ENCODE measurements at places on chromosomes 5 and 9.
A peak's percentile ranks its signal among the peaks of the same experiment; 100 is the strongest.

DNA sequence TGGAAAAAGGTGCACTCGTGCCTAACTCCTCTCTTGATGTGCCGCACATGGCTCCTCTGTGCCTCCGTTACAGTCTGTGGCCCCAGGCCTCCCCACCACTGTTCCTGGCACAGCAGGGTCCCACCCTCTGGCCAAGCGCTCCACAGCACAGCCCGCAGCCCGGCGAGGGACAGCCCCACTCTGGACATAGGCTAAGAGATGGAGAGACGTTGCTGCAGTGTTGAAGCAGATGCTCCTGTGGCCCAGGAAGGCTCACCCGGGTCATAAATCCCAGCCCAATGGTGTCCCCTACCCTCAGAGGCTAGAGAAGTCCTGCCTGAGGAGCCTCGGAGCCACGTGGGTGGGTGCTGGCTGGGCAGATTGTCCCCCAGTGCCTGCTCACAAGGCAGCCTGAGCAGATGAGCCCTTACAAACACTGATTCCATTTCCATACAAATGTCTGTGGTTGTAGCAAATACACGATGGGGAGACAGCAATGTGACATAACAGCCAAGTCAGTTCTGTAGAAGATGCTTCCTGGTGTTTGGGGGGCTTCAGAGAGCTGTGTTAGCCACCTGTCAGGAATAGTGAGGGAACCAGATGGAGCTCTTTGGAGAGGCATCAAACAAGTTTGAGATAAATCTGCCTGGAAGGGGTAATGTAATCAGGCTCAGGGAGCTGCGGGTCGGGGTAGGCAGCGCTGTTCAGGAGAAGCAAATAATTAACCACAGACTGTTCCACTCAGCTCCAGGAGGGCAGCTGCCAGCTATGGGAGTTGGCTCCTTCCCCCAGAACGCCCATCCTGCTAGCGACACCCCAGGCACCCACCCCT lies 41.7 kb downstream of the C5orf15 start:
- no peak for DNase-seq

- peak; percentile 17 for DNase-seq
Measured at GRCh38 chr5:79133121-79133656, 21.6 kb downstream of the BHMT start.

DNA sequence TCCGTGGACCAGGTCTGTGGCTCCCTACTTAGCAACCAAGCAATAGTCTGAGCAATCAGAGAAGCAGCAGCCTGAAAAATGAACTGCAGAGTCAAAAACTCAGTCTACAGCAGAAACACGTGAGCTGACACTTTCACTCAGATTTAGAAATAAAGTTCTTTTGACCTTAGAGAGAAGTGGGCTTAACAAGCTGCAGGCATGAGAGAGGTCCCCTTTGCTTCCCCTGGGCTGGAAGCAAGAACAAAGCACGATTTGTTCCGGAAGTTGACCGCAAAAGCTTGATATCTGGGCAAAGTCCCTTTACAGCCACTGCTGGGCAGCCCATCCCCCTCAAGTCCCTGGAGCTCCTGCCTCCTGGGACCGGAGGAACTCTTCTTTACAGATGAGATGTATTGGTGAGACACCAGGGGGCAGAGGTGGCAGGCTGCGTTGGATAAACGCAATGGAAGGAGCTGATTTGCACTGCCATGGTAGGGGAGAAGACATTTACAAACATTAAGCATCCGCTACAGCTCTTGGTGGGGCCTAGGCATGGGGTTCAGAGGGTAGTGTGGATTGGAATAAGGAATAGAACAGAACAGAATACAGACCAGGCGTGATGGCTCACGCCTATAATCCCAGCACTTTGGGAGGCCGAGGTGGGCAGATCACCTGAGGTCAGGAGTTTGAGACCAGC lies 5.8 kb upstream of the SOWAHA start:
- no peak for DNase-seq

GRCh38 chr5:159917994-159918393 lies 1.7 kb downstream of the ADRA1B start:
- no peak for DNase-seq

- no peak for DNase-seq
Measured at GRCh38 chr5:151799407-151799806, 27.7 kb downstream of the G3BP1 start.

- DNase-seq, result no peak
Measured at GRCh38 chr5:119319401-119319800, 36.4 kb upstream of the TNFAIP8 start.

DNA sequence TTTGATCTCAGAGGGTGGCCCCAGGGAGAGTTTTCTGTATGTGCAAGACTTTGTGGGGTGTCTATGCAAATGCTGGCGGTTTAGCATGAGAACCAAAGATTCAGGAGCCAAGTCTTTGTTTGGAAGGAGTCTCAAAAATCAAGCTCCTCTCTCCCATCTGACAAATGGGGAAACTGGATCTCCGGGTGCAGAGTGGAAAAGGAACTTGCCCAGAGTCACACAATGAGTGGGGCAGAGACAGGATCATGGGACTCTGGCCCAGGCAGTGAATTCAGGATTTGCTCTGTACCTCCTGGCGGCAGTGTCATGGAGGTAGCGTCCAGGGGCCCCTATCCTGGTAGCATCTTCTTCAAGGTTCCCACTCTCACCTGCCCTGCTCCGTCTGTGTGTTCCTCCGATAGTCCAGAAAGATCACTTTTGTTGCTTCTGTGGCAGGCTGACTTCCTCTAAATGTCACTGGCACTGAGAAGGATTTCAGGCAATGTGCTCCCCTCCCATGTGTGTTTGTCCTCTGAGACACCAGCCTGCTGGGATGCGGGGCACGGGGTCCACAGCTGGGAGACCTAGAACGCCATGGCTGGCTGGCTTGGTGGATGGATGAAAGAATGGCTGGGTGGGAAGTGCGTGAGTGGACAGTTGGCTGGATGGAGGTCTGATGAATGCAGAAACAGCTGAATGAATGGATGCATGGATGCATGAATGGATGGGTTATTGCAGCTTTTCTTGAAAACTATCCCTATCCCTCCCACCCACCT lies 3.6 kb downstream of the CCL19 start:
- DNase-seq, result no peak

DNA sequence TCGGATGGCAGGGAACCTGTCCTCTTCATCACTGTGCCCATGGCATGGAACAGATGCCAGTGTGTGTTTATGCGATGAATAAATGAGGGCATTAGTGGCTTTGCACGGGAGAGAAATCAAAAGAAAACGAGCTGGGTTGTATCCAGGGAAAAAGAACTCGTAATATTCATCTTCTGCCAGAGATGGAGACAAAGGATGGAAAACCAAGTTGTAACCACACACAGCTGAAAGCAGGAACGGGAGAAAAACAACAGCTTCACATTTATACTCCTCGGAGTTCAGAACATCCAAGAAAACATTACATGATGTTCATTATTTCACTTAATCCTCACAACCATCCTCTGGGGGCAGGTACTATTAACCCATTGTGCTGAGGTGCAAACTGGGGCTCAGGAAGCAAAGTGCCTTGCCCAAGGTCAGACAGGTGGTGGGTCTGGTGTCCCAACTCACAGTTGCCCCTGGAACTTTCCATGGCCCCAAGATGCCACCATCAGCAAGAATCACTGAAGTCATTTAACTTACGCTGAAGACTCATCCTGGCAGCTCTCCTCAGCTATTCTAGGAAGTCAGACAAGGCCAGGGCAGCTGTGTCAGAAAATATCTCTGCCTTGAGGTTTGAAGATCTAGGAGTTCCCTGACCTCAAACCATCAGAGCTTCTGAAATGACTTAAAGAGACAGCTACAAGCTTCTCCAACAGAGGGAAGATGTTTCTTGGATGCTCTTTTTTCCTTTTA lies 250.4 kb downstream of the NSG2 start:
- no peak for DNase-seq

GRCh38 chr5:97142521-97143254 lies at the start of gene LIX1:
Gene LIX1 (minus strand): TSS chr5:97142611. CDS start chr5:97142576, 35 bp downstream.
- DNase-seq, result no peak

GRCh38 chr5:140596321-140596741 lies 31.7 kb downstream of the SLC35A4 start:
- no peak for DNase-seq

DNA sequence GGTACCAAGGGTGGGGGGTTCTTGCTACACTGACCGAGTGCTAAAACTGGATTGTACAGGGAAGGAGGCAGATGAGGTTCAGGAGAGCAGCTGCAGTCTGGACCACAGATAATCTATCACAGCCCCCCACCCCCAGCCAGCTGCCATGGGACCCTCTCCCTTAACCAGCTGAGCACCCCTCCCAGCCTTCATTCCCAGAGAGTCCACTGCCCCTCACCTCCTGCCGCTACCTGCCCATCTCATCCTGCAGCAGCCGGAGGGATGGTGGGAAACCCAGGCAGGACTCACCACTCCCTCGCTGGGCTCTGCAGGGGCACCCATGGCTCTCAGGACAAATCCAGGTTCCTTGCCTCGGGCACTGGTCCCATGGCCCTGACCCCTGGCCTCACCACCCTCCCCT lies 66.7 kb downstream of the MRPL36 start:
- DNase-seq, result no peak

DNA sequence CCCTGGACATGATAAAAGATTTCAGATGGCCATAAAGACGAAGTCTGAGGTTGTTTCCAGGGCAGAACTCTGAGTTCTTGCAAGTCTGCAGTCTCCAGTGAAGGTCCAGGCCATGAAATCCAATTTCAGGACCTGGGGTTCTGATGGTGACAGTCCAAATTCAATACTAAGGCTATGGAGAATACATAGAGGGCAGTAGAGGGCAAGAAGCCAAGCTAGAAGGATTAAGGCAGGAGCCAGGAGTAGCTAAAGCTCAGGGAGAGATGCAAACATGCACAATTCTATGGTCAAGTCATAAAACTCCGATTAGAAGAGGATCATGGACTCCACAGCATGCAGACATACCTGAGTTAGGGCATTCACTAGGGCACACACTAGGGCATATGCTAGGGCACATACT lies 11.4 kb downstream of the SLIT3 start:
- no peak for DNase-seq

DNA sequence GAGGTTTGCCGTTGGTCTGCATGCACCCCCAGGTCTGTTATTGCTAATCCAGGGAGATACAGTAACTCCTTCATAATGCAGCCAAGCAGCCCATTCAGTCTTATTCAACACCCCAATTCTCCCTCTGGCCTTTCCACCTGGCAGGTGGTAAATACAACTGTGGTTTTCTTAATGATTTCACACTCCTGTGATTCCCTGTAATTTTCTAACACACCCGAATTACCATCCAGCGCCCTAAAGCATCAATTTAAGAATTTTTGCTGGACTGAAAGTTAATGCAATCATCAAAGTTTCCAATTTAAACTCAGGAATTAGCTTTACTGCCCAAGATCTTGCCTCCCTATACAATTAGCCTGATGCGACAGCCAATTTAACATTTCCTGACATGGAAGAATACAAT lies 62.5 kb downstream of the GNAQ start:
- DNase-seq, result no peak

DNA sequence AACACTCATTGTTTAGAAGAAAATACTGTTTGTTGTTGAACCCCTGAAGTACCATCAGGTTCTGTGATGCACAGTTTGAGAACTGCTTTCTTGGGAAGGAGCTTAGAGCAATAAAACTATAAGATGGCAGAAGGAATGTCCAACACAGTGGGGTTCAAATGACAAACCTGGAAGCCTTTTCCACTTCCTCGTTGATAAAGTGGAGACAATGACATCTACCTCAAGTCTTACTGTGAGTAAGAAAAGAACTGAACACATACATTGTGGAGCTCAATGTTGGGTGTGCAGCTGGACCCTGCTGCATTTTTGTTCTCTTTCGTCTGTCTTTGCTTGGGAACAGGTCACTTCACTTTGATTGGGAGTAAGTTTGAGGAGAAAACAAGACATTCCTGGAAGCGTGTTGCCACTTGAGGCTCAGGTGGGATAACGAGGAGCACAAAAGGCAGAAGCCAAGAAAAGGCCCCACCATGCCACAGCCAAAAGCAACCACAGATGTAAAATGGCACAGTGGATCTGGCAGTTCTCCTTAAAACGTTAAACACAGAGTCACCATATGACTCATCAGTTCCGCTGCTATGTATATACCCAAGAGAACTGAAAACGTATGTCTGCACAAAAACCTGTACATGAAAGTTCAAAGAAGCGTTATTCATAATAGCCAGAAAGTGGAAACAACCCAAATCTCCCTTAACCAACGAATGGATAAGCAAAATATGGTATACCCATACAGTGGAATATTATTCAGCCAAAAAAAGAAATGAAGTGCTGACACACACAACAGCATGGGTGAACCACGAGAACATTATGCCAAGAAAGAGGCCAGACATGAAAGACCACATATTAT lies 42.9 kb upstream of the SUB1 start:
- no peak for DNase-seq

DNA sequence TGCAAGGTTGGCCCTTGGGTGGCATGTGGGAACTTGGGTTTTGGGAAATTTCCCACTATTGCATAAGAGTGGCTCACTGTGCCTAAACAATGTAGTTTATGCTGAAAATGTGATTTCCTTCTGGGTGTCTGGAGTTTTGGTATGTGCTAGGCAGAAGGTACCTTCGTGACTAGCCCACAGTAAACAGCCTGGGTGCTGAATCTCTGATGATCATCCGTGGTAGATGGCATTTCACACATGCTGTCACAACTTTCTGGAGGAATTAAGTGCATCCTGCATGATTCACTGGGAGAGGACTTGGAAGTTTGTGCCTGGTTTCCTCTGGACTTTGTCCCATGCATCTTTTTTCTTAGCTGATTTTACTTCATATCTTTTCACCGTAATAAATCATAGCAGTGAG lies 64.5 kb downstream of the LNPEP start:
- DNase-seq, result no peak

DNA sequence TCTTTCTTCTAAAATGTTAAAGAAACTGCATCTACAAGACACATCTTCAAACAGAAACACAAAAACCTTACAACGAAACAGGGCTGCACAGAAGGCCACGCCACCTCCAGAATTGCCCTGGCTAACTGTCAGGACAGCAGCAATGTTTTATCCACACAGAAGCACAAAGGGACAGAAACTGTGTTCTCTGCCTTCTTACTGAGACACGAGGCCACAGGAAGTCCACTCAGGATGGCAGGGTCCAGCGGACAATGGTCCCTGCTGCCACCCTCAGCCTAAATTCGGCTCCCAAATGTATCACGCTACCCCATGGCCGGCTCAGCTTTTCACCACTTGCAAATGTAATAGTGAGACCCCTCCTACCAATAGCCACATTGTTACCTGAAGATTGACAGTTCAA lies 159.8 kb upstream of the PHYKPL start:
- DNase-seq, result no peak

GRCh38 chr5:158722940-158723339 lies 376.8 kb downstream of the EBF1 start:
- DNase-seq, result no peak

DNA sequence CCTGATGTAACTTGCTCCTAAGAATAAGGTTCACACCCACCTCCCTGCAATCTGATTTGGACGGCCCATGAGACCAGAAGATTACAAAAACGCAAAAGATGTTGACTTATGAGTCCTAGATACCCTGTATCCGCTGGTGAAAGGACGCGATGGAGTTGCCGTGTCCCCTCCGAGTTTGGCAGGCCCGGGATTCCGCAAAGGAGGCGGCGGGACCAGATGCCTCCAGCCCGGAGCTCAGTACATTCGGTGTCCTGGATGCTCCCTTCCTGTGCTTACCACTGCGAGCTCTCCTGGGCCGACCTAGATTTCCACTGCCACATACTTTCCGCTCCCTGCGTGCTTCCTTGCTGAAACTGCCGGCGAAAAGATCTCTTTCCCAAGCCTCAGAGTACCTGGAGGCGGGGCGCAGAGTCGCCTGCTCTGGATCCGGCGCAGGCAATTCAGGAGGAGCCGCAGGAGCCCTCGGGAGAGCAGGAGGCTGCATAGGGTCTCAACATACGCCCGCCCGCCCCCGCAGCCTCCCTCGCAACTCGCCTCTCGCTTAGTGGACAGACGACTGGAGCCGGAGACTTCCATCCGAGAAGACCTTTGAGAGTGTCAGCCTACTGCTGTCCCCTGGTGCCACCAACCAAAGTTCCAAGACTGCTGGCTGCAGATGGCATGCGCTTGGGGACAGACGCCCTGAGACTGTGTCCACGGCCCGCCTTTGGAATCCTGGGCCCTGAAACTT lies 39.8 kb downstream of the ANXA2R start:
- DNase-seq, result no peak
